ENCODE measurements at places on chromosomes 5 and 9.

GRCh38 chr5:82859451-82860140 is 217.6 kb downstream of the TMEM167A start:
- DNase-seq: no peak

GRCh38 chr5:68140763-68141162 is 74.8 kb upstream of the PIK3R1 start:
- DNase-seq: no peak

- DNase-seq: no peak
Measured at GRCh38 chr9:28267351-28267750, 694.1 kb upstream of the C9orf72 start.

- DNase-seq: no peak
Measured at GRCh38 chr5:132387640-132388117, 18.2 kb downstream of the SLC22A5 start.

DNA sequence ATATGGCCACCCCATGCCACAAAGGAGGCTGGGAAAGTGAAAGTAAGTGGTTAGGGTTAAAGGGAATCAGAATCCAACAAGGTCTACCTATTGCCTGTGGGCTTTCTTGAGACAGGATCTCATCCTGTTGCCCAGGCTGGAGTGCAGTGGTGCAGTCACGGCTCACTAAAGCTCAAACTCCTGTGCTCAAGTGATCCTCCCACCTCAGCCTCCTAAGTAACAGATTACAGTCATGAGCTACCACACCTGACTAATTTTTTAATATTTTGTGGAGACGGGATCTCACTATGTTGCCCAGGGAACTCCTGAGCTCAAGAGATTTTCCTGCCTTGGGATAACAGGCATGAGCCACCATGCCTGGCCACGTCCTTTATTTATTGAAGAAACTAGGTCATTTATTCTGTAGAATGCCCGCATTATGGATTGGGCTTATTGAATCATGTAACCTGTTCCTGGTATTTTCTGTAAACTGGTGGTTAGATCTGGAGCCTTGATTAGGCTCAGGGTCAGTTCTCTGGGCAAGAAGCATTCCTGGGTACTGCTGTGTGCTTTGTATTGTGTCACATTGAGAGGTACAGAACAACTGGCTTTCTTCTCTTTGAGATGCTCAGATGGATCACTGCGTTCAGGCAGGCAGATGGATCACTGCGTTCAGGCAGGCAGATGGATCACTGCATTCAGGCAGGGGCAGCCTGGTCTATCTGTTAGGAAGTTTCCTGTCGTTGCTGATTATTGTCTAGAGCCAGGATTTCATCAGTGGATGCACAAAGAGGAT is 41.6 kb downstream of the ERGIC1 start:
- DNase-seq: no peak

DNA sequence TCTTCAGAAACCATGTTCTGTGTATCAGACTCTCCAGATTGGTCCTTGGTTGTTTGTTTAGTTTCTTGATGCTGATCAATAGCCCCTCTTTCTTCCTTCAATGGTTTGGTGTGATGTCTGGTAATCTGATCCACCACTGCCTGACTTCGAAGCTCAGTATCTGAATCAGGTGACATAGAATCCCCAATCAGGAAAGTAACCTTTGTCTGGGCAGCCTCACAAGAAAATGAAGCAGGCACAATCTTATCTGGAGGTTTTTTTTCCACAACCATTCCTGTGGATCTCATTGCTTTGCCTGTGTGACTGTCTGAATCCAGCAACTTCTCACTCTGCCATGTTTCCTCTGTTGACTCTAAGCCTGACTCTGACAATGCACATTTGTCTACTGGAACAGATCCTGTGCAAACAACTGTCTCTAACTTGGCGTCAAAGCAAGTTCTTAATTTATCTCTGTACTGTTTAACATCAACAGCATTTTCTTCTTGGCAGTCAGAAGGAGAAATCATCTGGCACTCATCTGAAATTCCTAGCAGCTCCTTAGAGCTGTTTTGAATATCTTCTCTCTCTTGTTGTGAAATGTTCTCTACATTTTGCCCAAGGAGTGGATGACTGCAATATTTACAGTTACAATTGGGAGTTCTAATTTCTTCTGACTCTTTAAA is 37.1 kb upstream of the RAPGEF6 start:
- DNase-seq: no peak

GRCh38 chr5:170423692-170424091 is 34.5 kb upstream of the KCNMB1 start:
- DNase-seq: no peak

DNA sequence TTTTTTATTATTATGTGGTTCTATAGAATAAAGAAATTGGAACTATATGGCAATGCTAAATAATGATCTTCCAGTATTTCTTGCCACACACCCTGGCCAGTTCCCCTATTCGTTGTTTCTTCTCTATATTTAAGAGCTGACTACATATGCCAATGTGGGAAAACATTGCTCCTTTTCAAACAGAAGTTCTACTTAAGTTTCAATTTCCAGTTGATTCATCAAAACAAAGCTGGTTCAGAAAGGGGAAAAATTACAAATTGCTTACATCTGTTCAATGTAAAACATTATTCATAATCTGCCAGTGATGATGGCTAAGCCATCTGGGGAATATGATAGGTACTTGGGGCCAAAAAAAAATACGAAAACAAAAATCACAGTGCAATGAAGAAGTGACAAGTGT is 76.9 kb downstream of the ST8SIA4 start:
- DNase-seq: no peak

DNA sequence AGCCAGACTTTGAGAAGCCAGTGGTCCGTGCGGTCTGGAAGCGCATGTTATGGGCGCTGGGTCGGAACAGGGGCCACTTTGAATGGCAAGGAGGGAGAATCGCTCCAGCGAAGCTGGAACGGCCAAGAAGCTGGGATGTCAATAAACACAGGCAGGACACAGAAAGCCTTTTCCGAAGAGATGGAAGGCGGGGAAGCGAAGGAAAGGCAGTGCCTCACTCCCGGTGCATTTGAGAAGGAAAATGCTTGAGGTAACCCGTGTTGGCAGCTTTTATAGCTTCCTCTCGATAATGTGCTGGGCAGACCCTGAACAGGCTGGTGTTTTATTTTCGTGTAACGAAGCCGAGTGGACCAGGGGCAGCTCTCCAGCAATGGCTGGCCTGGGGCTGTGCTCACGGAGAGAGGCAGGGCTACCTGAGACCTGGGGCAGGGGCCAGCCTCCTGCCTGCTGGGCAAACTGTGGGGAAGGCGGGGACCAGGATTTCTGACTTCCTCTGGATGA is 84.2 kb upstream of the SPRY4 start:
- no peak for DNase-seq

DNA sequence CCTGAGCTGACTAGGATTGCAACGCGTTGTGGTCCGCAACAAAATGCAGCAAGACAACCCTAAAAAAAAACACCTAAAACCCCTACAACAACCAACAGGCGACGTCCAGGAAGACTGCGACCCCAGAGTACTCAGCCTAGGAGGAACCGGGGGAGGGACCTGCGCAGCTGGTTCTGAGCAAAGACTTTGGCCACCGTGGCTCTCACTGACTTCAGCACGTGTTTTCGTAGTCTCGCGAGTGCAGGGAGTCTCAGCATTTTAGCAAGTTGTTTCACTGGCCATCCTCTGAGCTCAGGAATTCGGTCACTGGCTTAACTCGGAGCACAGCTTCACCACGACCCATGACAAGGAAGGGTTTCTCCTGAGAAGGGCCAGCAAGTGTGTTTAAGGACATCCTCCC is 8.6 kb upstream of the ZDHHC11 start:
- no peak for DNase-seq

- DNase-seq: no peak
Measured at GRCh38 chr5:138844812-138845513, 30.2 kb downstream of the LRRTM2 start.

DNA sequence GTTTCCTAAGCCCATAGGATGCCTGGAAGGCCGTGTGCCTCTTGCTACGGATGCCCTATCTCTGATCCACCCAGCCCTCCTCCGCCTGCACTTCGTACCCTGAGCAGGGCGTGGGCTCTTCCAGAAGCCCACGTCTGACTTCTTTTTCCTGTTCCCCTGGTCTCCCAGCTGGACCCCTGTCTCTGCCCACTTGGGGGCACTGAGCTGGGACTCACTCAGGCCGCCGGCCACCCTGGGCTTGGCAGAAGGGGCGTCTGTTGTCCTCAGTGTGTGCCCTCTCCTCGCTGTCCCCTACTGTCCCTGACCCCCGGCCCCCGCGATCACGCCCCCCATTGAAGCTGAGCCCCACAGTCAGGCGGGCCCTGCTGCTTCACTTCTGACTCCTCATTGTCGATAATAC is 22.0 kb upstream of the RXRA start:
- no peak for DNase-seq

- DNase-seq: no peak
Measured at GRCh38 chr5:107607671-107608345, 62.9 kb downstream of the EFNA5 start.

GRCh38 chr5:133393776-133394476 is 218.4 kb downstream of the FSTL4 start:
- DNase-seq: no peak

- DNase-seq: no peak
Measured at GRCh38 chr9:127162046-127162863, 39.8 kb upstream of the ANGPTL2 start.

DNA sequence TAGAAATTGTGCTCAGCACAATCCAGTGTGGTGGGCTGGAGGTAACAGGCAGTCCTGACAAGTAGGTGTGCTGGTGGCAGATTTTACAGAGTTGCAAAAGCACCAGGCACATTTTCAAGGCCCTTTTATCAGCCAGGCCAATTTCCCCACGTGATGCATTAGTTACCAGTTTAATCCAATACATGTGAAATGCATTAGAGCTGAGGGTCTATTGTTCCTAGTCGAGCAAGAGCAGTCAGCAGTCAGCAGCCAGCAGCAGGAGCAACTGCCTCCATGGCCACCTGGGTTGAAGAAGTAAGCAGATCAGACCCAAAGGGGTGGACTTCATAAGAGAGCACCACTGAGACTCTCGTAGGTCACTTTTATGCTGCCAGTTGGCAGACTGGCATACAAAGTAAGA is 76.7 kb downstream of the EPB41L4A start:
- no peak for DNase-seq

- DNase-seq: no peak
Measured at GRCh38 chr5:14153932-14154731, 11.0 kb downstream of the TRIO start.

DNA sequence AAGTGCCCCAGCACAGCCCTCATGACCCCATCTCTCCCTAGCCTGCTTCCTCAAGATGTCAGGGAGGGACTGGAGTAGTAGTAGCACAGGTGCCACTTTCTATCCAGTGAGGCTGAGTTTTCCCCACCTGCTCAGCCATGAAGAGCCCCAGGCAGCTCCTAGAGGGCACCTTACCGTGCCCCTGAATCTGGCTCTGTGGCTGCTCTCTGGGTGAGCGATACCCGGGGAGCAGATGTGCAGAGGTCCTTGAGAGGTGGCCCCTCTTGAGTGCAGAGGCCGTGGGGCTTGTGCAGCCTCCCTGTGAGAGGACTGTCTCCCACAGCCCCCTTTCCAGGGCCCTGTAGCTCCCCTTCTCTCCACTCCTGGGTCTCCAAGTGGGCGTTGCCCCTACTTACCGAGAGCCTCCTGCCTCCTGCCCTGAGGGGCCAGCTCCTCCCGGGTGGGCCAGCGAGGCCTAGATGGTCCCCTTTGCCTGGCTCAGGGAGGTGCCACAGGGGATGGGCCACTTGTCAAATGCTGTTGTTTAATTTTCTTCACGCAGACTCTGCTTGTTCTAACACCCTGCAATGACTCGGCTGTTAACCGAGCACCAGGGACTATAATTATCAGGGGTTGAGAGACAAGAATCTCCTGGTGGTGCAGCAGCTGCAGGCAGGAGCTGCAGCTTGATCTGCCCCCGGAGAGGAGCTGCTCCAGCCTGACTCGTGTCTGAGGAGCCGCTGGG is 29.6 kb upstream of the PITX1 start:
- no peak for DNase-seq

- no peak for DNase-seq
Measured at GRCh38 chr5:119055294-119055693, 15.6 kb upstream of the DMXL1 start.

- DNase-seq: no peak
Measured at GRCh38 chr9:132141948-132142594, 19.8 kb upstream of the NTNG2 start.

DNA sequence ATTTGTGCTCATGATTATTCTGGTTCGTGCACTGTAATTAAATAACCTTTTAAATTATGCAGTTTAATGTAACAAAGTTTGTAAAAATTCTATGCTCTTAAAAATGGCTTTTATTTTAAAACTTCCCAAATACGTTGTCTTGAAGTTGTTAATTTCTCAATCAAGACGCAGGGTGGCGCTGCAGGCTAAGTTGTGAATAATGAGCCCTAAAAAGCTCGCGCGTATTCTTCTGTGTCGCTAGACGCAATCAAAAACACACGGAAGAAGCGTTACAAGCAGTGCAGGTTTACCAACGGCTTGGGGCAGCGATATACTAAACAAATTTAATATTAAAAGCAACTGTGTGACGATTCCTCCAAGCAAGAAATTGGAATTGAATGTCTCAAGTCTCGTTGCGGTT is at the start of gene PCDHB4:
PCDHB4 (plus strand) TSS at position 256 of the 400 bp plus-strand sequence. CDS start 181 bp downstream, outside the sequence.
- no peak for DNase-seq

- no peak for DNase-seq
Measured at GRCh38 chr9:92474587-92474986, 7.7 kb downstream of the ASPN start.

DNA sequence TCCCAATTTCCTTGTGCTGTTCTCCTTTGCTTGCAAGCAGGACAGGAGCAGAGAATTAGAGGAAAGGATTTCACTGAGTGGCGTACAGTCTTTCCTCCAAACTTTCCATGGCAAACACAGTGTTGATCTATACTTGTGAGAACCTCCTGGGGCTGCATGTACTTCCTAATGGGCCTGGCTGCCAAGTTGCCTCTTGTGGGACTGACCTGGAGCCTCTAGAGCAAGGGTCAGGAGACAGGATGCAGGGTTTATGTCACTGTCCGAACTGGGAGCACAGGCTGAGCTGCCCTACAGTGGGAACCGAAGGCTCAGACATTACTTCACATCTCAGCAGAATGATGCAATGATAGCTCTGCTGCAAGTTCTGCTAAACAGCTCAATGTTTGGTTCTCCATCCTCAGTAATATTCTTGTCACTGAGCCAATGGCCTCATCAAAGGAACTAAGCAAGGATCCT is 102.3 kb downstream of the ENC1 start:
- DNase-seq: no peak

DNA sequence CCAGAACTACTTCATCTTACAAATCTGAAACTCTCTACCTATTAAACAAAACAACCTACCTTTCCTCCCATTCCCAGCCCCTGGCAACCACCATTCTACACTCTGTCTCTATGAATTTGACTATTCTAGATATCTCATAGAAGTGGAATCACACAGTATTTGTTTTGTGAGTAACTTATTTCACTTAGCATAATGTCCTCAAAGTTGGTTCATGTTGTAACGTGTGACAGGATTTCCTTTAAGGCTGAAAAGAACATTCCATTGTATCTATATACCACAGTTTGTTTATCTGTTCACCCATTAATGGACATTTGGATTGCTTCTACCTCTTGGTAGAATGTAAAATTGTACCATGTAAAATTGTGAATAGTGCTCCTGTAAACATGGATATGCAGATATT is 70.1 kb upstream of the NXNL2 start:
- no peak for DNase-seq

GRCh38 chr9:129983891-129984290 is 59.1 kb downstream of the FNBP1 start:
- DNase-seq: no peak
